ENCODE measurements at places on chromosomes 7 and 10. TPM values are rescaled to one million over a fixed set of nuclear protein-coding genes. Genes with fewer than 3 reads are reported as not detected.
A peak's percentile ranks its signal among the peaks of the same experiment; 100 is the strongest.

- H3K4me3 ChIP-seq = no peak overlapping the region
- no peak for DNase-seq
- H3K36me3 ChIP-seq = no peaks in the 10 kb centered on the region
- no peak overlapping the region for H3K27ac ChIP-seq
- no peaks in the 10 kb centered on the region for H3K4me1 ChIP-seq
- no peaks in the 10 kb centered on the region for H3K27me3 ChIP-seq
Observed at GRCh38 chr7:50641442-50642405, 76.5 kb upstream of the DDC start.

Gene UNCX
- not detected for total RNA-seq

Gene PNLIPRP3
- total RNA-seq = not detected

- peaks cover 8% of the 10 kb centered on the region for H3K36me3 ChIP-seq
- DNase-seq = peak; percentile 36
- no peaks in the 10 kb centered on the region for H3K27me3 ChIP-seq
- H3K4me3 ChIP-seq = no peak overlapping the region
Observed at GRCh38 chr10:103114876-103115275, 78.2 kb downstream of the NT5C2 start.

DNA sequence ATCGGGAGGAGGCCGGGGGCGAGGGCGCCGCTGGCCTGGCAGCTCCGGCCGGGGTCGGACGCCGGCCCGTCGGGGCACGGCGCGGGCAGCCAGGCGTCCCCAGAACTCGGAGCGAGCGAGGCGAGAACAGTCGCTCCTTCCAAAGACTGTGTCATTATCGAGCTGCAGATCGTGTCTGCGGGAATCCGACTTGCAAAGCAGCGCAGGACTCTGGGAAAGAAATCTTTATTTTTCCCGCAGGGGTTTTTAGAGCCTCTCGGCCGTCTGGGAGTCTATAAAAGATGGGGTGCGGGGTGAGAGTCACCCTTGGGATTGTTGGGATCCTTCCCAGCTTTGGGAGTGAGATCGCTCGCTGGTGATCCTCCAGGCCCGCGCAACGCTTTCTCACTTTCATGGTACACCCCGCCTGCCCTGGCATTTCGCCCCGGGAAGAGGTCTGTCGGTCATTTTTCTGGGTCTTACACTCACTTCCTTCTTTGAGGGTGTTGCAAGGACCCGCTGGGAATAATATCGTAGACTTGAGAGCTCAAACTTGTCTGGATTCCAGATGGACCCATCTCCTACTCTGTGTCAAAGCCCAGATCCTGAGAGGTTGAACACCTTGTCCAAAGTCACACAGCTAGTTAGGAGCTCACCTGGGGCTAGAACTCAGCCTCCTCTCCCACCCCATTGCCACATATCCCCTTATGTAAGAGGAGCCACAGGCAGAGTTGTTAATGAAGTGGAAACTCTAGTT lies 1.0 kb downstream of the UBTD1 start:
- H3K4me3 ChIP-seq = peak overlapping the region; percentile 79
- no peak for DNase-seq
- no peak overlapping the region for H3K27ac ChIP-seq
- peaks cover 18% of the 10 kb centered on the region for H3K4me1 ChIP-seq
- H3K27me3 ChIP-seq = no peaks in the 10 kb centered on the region

Gene TUBAL3
- total RNA-seq = 0.52 TPM

DNA sequence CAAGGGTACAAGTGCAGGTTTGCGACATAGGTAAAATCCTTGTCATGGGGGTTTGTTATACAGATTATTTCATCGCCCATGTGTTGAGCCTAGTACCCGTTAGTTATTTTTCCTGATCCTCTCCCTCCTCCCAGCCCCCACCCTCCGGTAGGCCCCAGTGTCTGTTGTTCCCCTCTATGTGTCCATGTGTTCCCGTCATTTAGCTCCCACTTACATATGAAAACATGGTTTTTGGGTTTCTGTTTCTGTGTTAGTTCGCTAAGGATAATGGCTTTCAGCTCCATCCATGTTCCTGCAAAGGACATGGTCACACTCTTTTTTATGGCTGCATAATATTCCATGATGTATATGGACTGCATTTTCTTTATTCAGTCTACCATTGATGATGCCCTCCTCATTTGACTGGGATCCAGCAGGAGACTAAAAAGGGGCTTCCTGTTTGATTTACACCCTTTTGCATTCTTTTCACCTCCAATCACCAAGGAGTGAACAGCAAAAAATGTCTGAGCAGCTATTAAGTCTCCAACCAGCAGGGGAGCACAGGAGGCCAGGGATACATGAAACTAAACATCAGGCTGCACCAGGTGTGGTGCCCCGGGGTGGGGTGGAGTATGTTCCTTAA lies 188.2 kb downstream of the SKIDA1 start:
- no peaks in the 10 kb centered on the region for H3K36me3 ChIP-seq
- no peaks in the 10 kb centered on the region for H3K27me3 ChIP-seq

GRCh38 chr7:36739351-36739750 lies 15.1 kb upstream of the AOAH start:
- H3K4me3 ChIP-seq = no peak overlapping the region
- peaks cover 76% of the 10 kb centered on the region for H3K27me3 ChIP-seq
- DNase-seq = no peak

DNA sequence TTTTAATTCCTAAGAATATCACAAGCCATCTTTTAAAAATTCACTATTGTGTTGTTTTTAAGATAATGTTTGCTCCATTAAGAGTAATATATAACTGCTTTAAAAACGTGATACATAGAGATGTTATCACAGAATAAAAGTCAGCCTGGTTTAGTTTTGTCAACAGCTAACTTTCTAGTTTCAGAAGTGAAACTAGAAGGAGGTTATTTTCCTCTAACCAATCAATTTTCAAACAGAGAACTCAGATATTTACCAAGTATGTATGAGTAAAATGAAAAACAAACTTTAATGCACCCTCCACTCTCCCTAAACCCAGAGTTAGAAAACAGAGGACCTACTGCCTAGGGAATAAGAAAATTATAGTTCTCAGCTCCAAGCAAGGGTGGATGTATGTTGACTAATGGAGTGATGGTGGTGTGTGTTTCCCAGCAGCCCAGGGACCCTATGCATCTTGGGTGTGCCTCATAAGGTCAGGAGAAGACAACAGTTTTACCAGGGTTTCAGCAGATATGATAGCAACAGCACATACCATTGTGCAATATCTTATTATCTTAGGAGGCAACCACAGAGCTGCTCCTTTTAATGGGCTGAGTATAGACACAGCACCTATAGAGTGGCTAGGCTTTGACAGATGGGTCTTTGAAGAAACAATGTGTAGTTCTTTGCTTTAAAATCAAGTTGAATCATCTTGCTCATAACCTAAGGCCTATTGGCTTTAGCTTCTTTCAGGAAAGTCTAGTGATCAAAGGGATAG lies 58.4 kb downstream of the PTPRZ1 start:
- H3K4me1 ChIP-seq = no peaks in the 10 kb centered on the region
- no peak overlapping the region for H3K27ac ChIP-seq
- no peaks in the 10 kb centered on the region for H3K36me3 ChIP-seq
- H3K27me3 ChIP-seq = no peaks in the 10 kb centered on the region
- H3K4me3 ChIP-seq = no peak overlapping the region

Gene FGF8
- not detected for total RNA-seq

Data from PC-9 (cell line).